Body of pancreas (tissue), 4 donors: ENCODE measurements at places on chromosomes 5 and 9.

- peak; percentile 6 for DNase-seq
Observed at GRCh38 chr9:117821954-117822353, 117.8 kb downstream of the TLR4 start.

- no peak for DNase-seq
Observed at GRCh38 chr5:82911910-82912309, 165.3 kb downstream of the TMEM167A start.

DNA sequence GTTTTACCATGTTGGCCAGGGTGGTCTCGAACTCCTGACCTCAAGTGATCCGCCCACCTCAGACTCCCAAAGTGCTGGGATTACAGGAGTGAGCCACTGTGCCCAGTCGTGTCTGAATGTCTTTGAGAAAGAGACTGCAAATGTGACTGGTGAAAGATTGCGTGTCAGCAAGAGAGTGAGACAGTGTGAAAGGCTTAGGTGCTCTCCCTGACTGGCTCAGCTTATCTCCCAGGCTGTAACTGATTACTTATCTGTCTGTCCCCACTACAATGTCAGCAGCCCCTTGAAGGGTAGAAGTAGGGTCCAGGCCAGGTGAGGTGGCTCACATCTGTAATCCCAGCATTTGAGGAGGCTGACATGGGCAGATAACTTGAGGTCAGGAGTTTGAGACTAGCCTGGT lies 3.4 kb upstream of the FGFR4 start:
- DNase-seq: no peak

- DNase-seq: no peak
Observed at GRCh38 chr5:92237896-92238295, 854.8 kb upstream of the ARRDC3 start.

DNA sequence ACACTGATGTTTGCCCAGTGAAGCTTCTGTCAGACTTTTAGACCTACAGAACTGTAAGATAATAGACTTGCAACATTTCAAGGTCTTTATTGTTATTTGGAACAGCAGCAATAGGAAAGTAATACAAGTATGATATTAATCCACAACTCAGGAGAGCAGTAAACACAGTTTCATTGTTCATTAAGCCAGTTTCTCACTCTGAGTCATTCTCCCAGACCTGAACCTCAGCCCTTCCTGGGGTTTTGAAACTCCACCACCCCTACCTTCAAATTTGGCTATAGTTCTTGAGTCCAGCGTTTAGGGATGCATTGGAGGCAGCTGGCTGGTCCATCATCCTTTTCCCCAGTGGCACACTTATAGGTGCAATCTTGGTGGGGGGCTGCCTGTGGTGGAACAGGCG lies 203.2 kb downstream of the RAB3C start:
- no peak for DNase-seq

DNA sequence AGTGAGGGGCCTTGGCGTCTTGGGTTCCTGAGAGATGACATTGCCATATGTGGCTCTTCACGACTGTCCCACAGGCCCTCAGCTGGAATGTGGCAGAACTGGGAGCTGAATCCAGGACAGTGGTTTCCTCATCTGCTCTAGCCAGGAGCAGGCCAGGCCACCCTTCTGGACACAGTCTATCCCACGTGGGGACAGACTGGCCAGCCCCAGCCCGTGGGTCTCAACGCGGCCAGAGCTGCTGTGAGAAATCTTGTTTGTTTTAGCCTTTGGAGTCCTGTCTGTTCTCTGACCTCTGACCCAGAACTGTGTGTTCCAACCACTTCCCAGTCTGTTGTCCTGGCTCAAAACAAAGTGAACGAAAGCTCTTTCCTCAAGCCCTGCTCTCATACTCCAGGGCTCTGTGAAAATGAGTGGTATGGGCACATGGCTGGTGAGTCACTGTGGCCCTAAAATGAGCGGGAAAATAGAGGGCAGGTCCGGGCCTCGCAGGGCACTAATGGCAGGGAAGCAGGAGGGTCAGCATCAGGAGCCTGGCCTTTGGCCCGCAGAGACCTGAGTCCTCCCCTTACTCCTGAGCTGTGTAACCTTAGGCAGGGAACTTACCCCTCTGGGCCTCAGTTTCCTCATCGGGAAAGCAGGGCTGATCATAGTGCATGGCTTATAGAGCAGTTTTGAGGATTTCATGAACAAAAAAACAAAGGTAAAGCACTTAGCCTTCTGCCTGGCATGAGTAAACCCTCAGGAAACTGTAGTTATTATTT lies 34.8 kb upstream of the GLRX start:
- peak; percentile 74 for DNase-seq

GRCh38 chr5:135051399-135051798 lies 17.4 kb upstream of the PITX1 start:
- no peak for DNase-seq

- DNase-seq: no peak
Observed at GRCh38 chr9:21810388-21810787, 8.0 kb downstream of the MTAP start.

GRCh38 chr5:10655161-10655971 lies 91.5 kb downstream of the ANKRD33B start:
- DNase-seq: no peak

DNA sequence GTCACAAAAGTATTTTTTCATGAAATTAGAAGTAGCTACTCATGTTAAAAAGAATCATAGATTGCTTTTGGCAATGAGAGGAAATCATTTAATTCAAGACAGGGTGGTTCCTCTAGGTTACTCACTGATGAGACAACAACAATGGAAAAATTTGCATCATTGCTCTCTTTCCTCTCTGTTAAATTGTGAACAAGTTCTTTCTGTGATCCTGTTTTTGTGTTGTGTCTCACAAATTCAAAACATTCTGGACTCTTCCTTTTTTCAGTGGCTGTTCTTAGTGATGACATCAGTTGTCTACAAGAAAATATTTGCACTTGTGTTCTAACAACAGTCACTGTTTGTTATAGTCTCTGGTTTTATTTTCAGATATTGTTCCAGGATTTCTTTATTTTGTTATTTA lies 95.3 kb downstream of the XRCC4 start:
- no peak for DNase-seq

DNA sequence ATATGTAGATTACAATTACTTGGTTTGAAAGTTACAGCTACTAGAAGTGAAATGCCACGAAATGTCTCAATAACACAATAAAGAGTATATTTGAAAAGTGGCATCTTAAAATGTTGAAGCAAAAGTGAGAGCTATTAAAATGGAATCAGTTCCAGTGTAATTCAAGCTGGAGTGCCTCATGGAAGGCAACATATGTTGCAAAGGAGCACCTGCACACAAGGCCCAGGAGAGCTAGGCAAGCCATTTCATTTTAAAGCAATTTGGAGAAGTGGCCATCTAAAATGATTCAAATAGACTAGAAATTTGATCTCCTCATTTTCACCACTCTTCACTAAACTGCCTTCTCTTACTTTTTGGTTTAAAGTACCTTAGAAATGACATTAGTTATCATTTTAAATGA lies 167.8 kb downstream of the GABRB2 start:
- DNase-seq: no peak
